Esophagus mucosa (tissue), 1 donor: ENCODE measurements at places on chromosomes 3 and 15. TPM values are rescaled to one million over a fixed set of nuclear protein-coding genes. Genes with fewer than 3 reads are reported as not detected.

- no peak for ATAC-seq
These were observed 55.5 kb downstream of the NBEAL2 start for GRCh38 chr3:47034868-47035489.

DNA sequence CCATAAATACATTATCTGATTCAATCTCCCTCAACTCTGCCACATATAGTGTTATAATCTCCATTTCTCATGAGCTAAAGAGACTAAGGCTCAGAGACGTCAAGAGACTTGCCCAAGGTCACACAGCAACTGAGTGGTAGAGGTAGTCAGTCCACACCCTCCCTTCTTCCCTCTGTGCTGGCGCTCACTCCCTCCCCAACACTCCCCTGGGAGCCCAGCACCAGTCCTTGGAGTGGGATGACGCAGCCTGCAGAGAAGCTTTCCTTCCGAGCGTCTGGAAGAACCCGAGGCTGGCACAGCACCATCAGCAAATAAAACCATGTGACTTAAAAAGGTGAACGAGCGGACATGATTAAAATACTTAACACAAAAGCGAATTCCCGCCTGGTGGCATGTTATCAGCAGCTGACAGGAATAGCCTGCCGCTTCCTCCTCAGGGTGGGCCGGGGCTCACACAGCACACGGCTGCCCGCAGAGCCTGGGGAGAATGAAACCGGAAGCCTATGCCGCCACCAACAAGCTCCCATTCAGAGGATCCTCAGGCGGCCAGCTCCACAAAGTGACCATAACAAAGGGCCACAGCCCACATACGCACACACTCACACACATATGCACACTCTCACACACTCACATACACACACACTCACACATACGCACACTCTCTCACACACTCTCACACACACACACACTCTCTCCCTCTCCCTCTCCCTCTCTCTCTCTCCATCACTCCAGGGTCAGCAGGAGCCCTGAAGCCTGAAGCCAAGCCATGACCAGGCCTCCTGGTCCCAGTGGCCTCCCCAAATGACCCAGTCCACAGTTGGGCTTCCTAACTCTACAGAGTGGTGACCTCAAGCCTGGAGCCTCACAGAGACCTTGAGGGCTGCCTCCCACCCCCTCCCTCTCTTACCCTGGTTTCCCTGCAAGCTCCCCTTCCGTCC is 120.5 kb downstream of the XXYLT1 start:
- ATAC-seq, result peak; percentile 86

GRCh38 chr3:100548053-100548452 is 55.6 kb downstream of the TMEM45A start:
- ATAC-seq, result peak; percentile 84

DNA sequence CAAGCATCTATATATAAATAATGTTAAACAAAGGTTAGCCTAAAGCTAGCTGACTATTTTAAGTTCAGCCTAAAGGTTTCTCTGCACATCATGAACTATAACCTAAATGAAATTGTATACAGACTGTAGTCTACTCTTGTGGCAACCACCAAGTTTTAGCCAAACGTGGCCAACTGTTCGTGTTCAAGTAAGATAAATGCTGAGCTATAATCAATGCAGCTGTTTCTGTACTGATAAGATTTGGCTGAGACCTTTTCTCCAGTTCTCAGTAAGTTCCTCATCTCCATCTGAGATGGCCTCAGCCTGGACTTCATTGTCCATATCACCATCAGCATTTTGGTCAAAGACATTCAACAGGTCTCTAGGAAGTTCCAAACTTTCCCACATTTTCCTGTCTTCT is 43.7 kb upstream of the IGSF10 start:
- no peak for ATAC-seq

GRCh38 chr3:49775538-49775937 is 10.8 kb downstream of the IP6K1 start:
- no peak for ATAC-seq

DNA sequence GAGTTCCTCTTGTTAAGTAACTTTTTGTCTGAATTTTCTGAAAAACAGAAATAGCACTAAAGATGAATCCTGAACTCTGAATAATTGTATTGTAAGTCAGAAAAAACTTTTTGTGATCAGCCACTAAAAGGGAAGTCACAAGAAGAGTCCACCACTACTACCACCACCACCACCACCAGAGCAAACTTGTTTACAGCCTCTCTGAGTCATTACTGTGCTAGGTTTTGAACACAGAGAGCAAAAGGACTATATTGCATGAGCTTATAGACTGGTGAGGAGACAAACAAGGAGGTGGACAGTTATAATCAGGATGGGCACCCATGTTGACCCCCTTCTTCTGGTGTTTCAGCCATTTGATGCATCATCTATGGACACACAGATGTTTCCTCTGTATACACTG is 141.7 kb downstream of the IL5RA start:
- no peak for ATAC-seq

DNA sequence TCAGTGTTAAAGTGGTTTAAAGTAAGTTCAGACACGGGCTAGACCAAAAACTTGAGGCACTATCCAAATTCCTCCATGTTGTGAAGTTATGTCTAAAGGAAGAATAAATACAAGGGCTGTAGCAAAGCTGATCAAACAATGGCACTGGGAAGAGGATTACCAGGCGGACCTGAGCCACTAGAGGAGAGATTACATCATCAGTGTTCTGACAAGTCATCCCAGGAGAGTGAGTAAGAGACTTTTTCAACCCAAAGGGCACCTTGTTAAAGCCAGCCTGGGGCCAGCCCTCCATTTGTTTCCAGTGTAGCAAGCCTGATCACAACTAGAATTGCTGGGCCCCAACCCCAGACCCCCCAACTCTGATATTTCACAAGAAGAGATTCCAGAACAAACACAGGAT is 166.9 kb downstream of the DCLK3 start:
- ATAC-seq, result peak; percentile 88

- ATAC-seq, result no peak
These were observed 267.9 kb downstream of the BBX start for GRCh38 chr3:107790612-107791011.

Gene RAD51
- total RNA-seq, result 8.2 TPM
